DMS79 (cell line): ENCODE measurements at places on chromosomes 11 and 22.

- no peak for DNase-seq
These were observed 155.2 kb downstream of the MAML2 start for GRCh38 chr11:96187822-96188221.

DNA sequence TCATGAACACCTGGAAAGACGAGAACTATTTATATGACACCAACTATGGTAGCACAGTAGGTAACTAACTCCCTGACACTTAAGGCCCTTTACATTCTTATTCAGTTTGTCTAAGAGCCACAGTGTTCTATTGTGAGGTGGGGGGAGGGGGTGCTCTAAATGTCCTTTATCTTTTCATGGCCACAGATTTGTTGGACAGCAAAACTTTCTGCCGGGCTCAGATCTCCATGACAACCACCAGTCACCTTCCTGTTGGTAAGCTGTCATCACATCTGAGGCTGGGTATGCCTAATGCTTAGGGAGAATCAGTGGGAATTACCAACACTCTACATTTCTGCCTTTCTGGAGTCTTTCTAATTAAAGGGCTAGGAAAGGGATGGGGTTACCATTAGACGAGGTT lies 30.7 kb downstream of the EHF start:
- DNase-seq = no peak

DNA sequence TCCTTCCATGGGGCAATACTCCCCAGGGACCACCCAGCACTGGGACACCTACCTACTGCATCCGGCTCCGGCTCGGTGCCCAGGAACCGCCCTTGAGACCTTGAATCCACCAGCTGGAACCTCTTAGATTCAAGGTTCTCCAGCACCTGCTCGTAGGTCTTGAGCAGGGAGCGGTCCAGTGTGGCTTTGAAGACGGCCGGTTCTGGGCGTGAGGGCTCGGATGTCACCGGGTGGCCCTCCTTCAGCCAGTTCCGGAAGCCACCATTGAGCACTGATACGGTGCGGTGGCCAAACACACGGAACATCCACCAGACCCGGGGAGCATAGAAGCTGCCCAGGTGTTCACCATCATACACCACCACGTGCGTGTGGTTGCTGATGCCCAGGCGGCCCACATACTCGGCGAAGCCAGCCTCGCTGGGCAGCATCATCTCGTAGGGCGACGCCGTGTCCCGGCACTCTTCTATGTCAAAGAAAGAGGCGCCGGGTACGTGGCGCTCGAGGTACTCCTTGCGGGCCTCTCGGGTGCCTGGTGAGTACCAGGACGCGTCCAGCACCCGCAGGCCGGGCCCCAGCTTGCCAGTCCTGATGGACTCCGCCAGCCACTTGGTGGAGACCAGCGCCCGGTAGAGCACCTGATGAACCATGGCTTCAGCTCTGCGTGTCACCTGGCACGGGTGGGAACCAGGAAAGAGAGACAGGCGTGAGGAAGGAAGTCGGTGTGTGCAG lies 997 bp downstream of the TST start:
- no peak for DNase-seq

DNA sequence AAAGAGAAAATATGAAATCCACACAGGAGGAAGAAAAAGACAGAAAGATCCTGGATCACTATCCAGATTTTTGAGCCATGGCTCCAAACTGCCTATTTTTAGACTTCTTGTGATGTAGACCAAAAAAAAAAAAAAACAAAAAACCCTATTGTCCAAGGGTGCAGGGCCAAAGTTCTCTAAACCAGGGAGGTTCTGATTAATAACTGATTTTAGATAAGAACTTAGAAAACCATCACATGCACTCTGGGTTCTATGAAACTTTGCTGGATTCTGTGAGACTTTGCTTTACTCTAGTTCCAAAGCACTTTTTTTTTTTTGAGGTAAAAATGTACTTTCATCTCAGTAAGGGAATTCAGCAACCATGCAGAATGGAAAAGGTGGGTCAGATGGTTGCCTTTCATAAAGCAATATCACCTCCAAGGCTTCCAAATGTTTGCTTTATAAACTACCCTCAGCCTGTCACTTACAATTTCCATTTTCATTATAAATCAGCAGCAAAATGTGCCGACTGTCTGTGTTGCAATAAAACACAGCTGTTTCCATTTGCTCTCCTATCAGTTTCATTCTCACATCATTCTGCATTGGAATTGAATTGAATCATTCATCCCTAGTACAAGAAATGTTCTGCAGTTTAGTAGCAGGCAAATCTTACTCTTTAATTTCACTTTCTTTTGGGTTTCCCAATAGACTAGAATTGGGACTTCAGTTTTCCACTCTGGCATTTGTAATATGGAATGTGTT lies 1584.3 kb upstream of the RAG2 start:
- DNase-seq = no peak

GRCh38 chr11:108635106-108635505 lies 29.8 kb upstream of the DDX10 start:
- DNase-seq = no peak

DNA sequence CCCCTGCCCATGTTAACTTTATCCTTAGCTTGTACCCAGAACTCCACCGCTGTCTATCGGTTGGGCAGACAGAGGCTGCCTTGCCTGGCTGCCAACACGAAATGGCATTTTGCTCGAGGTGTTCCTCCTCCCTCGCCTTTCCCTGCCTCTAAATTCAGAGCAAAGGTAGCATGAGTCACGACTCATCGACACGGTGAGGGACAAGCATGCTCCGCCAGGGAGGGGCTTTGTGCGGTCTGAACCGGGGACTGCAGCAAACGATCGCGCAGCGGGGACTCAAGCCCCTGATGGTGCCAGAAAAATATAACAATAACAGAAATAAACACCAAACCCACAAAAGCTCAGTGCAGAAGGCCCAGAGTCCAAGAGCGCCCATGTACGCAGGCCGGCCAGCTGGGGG lies 52.3 kb downstream of the RTL6 start:
- no peak for DNase-seq
